Esophagus squamous epithelium (tissue), 5 donors: ENCODE measurements at places on chromosomes 16 and 17.

GRCh38 chr17:69175625-69176456 lies 34.1 kb upstream of the ABCA6 start:
- no peak for DNase-seq

DNA sequence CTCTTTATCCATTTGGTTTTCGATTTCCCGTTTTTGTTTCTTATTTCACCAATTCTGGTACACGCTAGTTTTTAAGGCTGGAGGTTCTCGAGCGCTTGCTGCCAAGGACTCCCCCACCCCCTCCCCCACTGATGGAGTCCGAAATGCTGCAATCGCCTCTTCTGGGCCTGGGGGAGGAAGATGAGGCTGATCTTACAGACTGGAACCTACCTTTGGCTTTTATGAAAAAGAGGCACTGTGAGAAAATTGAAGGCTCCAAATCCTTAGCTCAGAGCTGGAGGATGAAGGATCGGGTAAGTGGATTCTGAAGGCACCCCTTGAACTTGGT lies 825 bp downstream of the RPTOR start:
- no peak for DNase-seq

- no peak for DNase-seq
Observed at GRCh38 chr17:71870546-71870862, 250.3 kb upstream of the SOX9 start.

GRCh38 chr17:19299214-19299747 lies 62.1 kb downstream of the EPN2 start:
- DNase-seq: no peak

DNA sequence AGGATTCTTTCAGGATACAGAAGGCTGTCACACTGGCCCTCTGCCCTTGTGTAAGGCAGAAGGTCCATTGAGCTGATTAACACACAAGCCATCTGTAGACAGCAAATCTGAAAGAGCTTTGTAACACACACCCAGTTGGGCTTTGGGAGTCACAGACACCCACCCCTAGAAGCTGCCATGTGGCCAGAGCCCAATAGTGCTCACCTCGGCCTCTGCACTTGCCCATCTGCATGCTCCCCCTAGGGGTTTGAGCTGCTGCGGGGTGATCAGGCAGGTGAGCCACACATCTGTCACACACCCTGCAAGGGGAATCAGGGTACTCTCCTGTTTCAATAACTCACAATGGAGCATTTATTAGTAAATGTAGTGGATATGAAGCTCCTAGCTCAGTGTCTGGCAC lies 138.3 kb downstream of the CHD9NB start:
- DNase-seq: no peak

- DNase-seq: no peak
Observed at GRCh38 chr16:31507617-31507928, 618 bp downstream of the RUSF1 start.
